ENCODE measurements at places on chromosomes 13 and 19. TPM values are rescaled to one million over a fixed set of nuclear protein-coding genes. Genes with fewer than 3 reads are reported as not detected.

The APC2 gene
- 1.5 TPM for total RNA-seq

The ELAVL3 gene
- not detected for total RNA-seq

GRCh38 chr13:99227909-99228688 lies 27.4 kb downstream of the UBAC2 start:
- H3K27ac ChIP-seq, result peak overlapping the region; percentile 78
- H3K36me3 ChIP-seq, result peaks cover 5% of the 10 kb centered on the region
- H3K4me1 ChIP-seq, result peaks cover 20% of the 10 kb centered on the region
- H3K4me3 ChIP-seq, result peak overlapping the region; percentile 10
- no peaks in the 10 kb centered on the region for H3K27me3 ChIP-seq
- DNase-seq, result no peak

DNA sequence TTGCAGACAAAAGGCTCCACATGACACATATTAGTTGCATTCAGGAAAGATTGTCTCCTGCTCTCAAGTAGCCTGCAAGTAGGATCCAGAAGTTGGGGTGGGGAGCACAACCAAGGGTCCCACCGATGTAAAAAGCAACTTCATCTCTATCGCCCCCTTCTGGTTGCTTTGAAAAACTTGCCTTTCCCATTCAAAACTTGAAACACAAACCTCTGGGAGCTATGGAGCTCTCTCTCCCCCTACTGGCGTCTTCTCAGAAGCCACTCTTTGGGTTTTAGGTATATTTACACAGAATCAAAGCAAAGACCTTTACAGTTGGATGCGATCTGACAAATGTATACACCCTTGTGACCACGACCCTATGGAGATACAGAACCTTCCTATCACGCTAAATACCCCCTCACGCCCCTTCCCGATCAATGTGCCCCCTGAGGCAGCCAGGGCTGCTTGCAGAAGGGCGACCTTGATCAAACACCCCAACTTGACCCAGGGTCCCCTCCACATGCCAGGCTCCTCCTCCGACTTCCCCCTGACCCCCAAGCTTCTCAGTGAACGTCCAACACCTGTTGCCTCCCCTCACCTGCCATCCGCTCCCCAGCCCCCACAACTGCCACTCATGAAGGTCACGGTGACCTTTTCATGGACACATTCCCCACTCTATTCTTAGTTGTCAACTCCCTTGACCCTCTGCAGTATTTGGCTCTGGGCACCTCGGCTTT lies 10.1 kb downstream of the NOSIP start:
- peak overlapping the region; percentile 61 for H3K27ac ChIP-seq
- peaks cover 7% of the 10 kb centered on the region for H3K36me3 ChIP-seq
- H3K4me3 ChIP-seq, result no peak overlapping the region
- H3K4me1 ChIP-seq, result peaks cover 20% of the 10 kb centered on the region

DNA sequence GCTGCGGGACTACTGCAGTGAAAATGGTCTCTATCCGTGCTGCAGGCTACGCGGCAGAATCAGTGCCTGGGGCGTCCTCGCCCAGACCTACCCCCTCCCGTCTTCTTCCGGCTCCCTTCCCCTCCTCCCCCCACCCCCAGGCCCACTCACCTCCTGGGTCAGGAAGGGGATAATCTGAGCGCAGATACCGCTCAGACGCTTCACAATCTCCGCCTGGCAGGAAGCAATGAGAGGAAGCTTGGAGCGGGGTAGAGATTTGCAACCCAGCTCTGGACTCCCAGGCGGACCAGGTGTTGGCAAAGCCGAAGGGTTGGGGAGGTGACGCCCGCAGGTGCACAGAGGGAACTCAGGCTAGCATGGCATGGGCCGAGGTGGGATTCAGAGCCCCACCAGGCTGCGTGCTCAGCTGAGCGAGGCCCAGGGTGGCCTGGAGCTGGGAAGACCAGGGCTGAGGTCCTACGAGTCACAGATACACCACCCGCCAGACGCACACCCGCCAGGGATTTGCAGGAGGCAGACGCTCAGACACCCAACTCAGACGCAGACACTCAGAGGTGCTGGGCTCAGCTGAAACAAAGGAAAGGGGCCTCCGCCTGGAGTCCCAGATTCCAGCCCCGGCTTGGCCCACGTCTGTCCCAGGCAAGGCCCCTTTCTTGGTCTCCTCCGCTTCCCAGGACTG lies 4.1 kb downstream of the TLE2 start:
- H3K36me3 ChIP-seq, result no peaks in the 10 kb centered on the region
- H3K27me3 ChIP-seq, result peaks cover 31% of the 10 kb centered on the region
- peaks cover 7% of the 10 kb centered on the region for H3K4me1 ChIP-seq
- no peak overlapping the region for H3K4me3 ChIP-seq

- no peak for DNase-seq
- peaks cover 30% of the 10 kb centered on the region for H3K27me3 ChIP-seq
- no peak overlapping the region for H3K27ac ChIP-seq
- no peak overlapping the region for H3K4me3 ChIP-seq
- no peaks in the 10 kb centered on the region for H3K36me3 ChIP-seq
Observed at GRCh38 chr19:13615890-13616289, 109.6 kb upstream of the CACNA1A start.

DNA sequence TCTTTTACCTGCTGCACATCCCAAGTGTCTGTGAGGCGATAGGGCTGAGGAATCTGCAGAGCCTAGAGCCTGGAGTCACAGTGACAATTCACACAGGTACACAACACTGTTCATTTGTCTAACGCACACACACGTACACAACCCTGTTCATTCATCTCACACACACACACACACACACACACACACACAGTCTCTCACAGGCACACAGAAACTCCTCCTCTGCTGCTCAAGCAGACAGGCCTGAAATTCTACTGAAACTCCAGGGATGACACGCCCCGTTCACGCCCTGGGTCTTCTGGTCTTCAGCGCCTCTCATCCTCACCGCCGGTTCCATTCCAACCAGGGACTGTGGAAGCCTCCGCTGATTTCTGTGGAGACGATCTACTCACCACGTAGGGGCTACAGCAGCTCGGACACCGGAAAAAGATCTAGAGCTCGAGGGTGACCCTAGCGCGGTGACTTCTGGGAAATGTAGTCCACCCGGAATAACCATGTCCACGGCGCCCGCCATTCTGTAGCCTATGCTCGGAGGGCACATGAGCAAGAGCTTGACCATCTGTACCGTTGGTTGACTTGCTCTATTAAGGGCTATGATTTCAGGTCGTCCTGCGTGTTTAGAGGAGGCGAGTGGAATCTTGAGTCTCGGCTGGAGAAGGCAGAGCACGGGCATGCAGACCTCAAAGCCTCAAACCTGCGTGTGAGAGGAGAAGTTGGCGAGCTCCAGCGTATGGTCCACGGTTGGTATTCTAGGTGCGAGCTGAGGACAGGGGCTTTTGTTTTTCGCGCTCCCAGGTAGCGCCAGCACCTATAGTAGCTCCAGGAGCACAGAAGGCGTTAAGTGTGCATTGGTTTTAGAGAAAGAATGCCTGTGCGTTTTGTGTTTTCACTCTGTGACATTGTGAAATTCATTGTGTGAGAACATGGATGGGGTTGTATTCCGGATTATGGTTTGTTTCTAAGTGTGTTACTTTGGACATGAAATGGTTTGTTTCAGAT lies 33.4 kb downstream of the ZNF45 start:
- DNase-seq, result peak; percentile 90
- H3K27me3 ChIP-seq, result no peaks in the 10 kb centered on the region
- peak overlapping the region; percentile 92 for H3K27ac ChIP-seq
- peaks cover 45% of the 10 kb centered on the region for H3K36me3 ChIP-seq

GRCh38 chr19:48735031-48735615 lies 5.3 kb downstream of the RASIP1 start:
- H3K4me3 ChIP-seq, result peak overlapping the region; percentile 66
- no peak for DNase-seq
- no peaks in the 10 kb centered on the region for H3K27me3 ChIP-seq
- H3K36me3 ChIP-seq, result no peaks in the 10 kb centered on the region
- no peak overlapping the region for H3K27ac ChIP-seq
- peaks cover 7% of the 10 kb centered on the region for H3K4me1 ChIP-seq

GRCh38 chr19:45598267-45599001 lies 3.6 kb downstream of the GPR4 start:
- peak overlapping the region; percentile 16 for H3K4me3 ChIP-seq
- H3K36me3 ChIP-seq, result peaks cover 4% of the 10 kb centered on the region
- peaks cover 40% of the 10 kb centered on the region for H3K27me3 ChIP-seq
- no peak overlapping the region for H3K27ac ChIP-seq
- DNase-seq, result no peak

All from osteocyte (in vitro differentiated cells).